ENCODE measurements at places on chromosomes 4 and X. TPM values are rescaled to one million over a fixed set of nuclear protein-coding genes. Genes with fewer than 3 reads are reported as not detected.

- H3K27me3 ChIP-seq: peaks cover 64% of the 10 kb centered on the region
- DNase-seq: no peak
- H3K36me3 ChIP-seq: no peaks in the 10 kb centered on the region
- peak within 1 kb of the TSS; percentile 7 for H3K4me3 ChIP-seq
- H3K27ac ChIP-seq: no peak within 1 kb of the TSS
- peaks cover 5% of the 10 kb centered on the region for H3K4me1 ChIP-seq
Measured at GRCh38 chr4:186554914-186555827, at the start of gene MTNR1A. Gene MTNR1A (minus strand): TSS chr4:186555567. CDS start chr4:186555365, 202 bp downstream.

DNA sequence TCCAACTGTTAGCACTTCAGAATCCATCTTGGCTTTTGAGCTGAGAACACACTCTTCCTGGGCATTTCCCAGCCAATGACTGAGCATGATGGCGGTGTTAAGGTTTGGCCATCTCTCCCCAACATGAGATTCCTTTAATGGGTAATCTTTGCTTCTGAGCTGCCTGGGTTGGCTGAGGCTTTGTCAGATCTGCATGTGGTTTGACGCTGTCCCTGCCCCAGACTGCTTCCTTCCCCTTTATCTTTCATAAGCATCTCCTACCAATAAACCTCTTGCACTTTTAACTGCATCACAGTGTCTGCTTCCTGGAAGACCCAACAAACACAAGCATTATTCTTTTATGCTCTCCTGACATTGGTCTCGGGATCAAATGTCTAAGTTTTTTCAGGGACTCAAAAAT is 31.5 kb upstream of the DIPK2B start:
- H3K27me3 ChIP-seq: no peaks in the 10 kb centered on the region
- no peaks in the 10 kb centered on the region for H3K36me3 ChIP-seq
- H3K4me1 ChIP-seq: no peaks in the 10 kb centered on the region

- no peak overlapping the region for H3K27ac ChIP-seq
- H3K4me1 ChIP-seq: no peaks in the 10 kb centered on the region
- H3K36me3 ChIP-seq: no peaks in the 10 kb centered on the region
- no peak overlapping the region for H3K4me3 ChIP-seq
- H3K27me3 ChIP-seq: no peaks in the 10 kb centered on the region
Measured at GRCh38 chr4:67161311-67161710, 384.0 kb downstream of the CENPC start.

- H3K27ac ChIP-seq: no peak overlapping the region
- no peak for DNase-seq
- no peaks in the 10 kb centered on the region for H3K27me3 ChIP-seq
- no peaks in the 10 kb centered on the region for H3K4me1 ChIP-seq
- H3K4me3 ChIP-seq: no peak overlapping the region
Measured at GRCh38 chrX:149010013-149010852, 494.9 kb downstream of the IDS start.

Gene PLK4
- total RNA-seq: 1.00 TPM

GRCh38 chr4:52600275-52600674 is 58.8 kb downstream of the USP46 start:
- peak overlapping the region; percentile 57 for H3K27ac ChIP-seq
- H3K4me1 ChIP-seq: no peaks in the 10 kb centered on the region
- DNase-seq: peak; percentile 57

- H3K27ac ChIP-seq: no peak overlapping the region
- no peak for DNase-seq
- no peak overlapping the region for H3K4me3 ChIP-seq
- H3K27me3 ChIP-seq: no peaks in the 10 kb centered on the region
Measured at GRCh38 chrX:77160301-77160700, 286.9 kb upstream of the FGF16 start.

Gene POU4F2
- total RNA-seq: not detected

DNA sequence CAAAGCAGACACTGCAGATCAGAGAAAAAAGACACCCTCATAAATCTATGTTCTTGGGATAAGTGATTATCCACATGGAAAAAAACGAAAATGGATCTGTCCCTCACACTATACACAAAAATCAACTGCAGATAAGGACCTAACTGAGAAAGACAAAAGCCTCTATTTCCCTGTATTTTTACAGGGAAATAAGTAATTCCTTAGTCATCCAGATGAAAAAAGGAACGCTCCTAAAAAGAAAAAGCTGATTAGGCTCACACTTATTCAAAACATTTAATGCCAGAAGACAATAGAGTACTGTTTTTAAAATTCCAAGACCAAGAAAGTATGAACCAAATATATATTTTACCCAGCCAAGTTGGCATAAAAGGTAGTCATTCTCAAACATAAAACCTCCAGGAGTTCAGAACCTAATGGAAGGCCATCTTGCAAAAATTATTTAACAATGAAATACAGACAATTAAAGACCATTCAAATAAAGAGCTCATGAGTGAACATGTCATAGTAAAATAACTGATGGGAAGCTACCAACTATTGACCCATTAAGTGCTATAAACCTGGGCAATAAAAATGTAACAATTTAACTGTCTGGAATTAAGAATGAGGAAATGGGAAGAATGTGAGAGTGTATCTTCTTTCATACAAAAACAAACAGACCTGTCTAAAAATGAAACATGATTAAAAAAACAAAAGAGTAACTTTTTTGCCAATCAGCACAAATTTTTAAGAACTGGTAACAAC is 20.4 kb downstream of the PAPSS1 start:
- no peaks in the 10 kb centered on the region for H3K4me1 ChIP-seq
- H3K27ac ChIP-seq: no peak overlapping the region
- peaks cover 9% of the 10 kb centered on the region for H3K36me3 ChIP-seq
- no peaks in the 10 kb centered on the region for H3K27me3 ChIP-seq
- no peak for DNase-seq

DNA sequence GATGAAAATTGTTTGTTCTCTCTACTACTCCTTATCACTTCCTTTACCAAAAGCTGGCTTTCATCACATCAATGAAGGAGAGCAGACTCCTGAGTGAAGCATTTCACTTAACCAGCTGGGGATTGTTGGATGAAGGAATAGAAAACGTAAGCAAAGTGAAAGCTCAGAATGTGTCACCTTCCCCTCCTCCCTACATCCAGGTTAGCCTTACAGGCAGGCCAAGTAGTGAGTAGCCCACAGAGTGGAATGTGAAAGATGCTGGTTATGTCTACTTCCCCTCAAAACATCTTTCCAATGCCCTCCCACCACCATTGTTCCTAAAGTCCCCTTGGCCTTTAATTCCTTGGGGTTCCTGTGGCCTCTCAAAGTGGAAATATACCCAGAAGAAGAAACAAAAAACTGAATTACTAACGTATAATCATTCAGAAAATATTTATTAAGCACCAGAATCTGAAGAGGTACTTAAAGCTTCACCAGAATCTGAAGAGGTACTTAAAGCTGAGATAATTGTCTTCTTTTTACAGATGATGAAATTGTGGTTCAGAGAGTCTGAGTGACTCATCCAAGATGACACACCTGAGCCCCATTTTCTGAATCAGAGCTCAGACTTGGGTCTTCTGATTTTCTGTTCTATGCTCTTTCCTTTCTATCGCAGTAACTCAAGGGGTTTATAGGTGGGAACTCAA is 6.5 kb downstream of the P2RY4 start:
- H3K4me1 ChIP-seq: no peaks in the 10 kb centered on the region
- no peak overlapping the region for H3K4me3 ChIP-seq
- H3K36me3 ChIP-seq: no peaks in the 10 kb centered on the region
- H3K27me3 ChIP-seq: no peaks in the 10 kb centered on the region

GRCh38 chr4:119204916-119205315 is 7.6 kb upstream of the USP53 start:
- no peak overlapping the region for H3K4me3 ChIP-seq
- DNase-seq: no peak
- H3K4me1 ChIP-seq: peaks cover 11% of the 10 kb centered on the region
